RCC 7860 (cell line): ENCODE measurements at places on chromosomes 7 and 10.

GRCh38 chr10:99461230-99461629 lies 30.8 kb upstream of the GOT1 start:
- DNase-seq = peak; percentile 56

DNA sequence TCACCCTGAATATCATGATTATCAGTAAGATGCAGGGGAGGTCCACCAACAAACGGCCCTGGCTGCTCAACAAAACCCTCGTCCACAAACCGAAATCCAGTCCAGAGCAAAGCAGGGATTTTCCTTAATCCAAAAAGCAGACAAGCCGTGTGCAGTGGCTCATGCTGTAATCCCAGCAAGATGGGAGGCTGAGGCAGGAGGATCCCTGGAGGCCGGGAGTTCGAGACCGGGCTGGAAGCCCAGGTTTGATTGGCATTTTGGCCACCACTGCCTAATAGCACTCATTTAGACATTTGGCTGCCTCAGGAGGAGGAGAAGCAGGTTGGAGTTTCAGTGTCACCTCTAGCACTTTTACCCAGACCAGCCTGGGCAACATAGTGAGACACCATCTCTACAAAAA lies 562.0 kb upstream of the AUTS2 start:
- no peak for DNase-seq

- no peak for DNase-seq
These were observed 105.0 kb upstream of the VIPR2 start for GRCh38 chr7:159249671-159250070.

DNA sequence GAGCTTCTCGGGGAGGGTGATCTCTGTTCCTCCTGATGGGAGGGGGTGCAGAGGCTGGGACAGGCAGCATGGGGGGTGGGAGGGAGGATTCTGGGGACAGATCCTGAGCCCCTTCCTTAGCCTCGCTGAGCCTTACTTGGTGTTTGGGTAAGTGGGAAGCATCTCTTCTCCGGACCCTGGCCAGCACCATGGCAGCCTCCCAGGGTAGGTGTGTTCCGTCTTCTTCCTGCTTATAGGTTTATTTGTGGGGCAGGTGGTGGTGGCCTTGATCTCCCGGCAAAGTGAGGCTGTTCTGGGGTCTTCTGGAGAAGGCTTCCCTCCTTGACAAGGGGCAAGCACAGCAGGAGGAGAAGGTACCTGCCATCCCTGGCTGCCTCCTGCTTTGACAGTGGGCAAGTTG lies 226.9 kb downstream of the GLRX3 start:
- no peak for DNase-seq

GRCh38 chr10:7861509-7862120 lies 43.3 kb downstream of the TAF3 start:
- DNase-seq = no peak

- DNase-seq = no peak
These were observed 53.4 kb upstream of the SLC35B4 start for GRCh38 chr7:134370135-134370534.

- DNase-seq = no peak
These were observed 8.8 kb downstream of the PODXL start for GRCh38 chr7:131547589-131547988.

DNA sequence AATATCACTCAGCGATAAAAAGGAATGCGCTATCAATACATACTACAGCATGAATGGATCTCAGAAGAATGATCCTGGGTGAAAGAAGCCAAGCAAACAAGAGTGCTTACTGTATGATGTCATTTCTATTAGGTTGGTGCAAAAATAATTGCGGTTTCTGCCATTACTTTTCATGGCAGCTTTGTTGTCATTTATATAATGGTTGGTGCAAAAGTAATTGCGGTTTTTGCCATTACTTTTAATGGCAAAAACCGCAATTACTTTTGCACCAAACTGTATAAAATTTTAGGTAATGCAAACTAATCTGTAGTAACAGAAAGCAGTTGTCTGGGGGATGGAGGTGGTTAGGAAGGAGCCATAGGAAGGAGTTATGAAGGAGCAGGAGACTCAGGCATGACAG lies 318.3 kb upstream of the ZMIZ1 start:
- no peak for DNase-seq

- DNase-seq = peak; percentile 49
These were observed 21.0 kb upstream of the GNA12 start for GRCh38 chr7:2864999-2865670.

- no peak for DNase-seq
These were observed 76.1 kb upstream of the INSIG1 start for GRCh38 chr7:155221547-155221946.

GRCh38 chr7:75734586-75735458 lies 3.9 kb downstream of the HIP1 start:
- no peak for DNase-seq

- no peak for DNase-seq
These were observed 59.2 kb downstream of the PUS7 start for GRCh38 chr7:105462765-105463420.

DNA sequence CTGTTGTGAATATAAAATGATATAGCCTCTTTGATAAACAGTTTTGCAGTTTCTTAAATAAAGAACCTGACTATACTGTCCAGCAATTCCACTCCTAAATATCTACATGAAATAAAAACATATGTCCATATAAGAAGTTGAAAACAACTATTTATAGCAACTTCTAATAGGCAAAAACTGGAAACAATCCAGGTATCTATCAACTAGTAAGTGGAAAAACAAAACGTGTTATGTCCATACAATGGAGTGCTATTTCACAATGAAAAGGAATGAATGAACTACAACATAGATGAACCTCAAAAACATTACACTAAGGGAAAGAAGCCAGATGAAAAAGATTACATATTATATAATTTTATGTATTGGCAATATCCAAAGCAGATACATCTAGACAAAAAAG lies 268.9 kb downstream of the CSTF2T start:
- DNase-seq = no peak

- no peak for DNase-seq
These were observed 25.4 kb downstream of the PDGFA start for GRCh38 chr7:494259-494687.

- DNase-seq = no peak
These were observed 92.6 kb downstream of the JAZF1 start for GRCh38 chr7:28088032-28088431.

DNA sequence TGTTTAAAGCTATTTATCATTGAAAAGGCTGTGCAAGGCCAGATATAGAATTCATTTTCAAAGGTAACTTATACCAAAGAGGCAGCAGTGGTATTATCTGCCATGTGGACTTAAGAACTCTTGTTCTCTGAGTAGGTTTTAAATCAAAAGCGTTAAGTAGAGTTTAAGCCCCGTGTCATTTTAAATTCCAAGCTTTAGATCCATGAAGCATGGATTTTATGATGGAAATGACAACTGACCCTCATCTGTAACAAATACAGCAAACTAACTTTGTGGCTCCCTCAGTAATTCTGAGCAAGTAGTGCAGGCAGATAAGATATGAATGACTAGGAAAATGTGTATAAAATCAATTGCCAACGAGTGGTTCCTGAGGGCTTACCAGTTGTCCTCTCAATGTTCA lies 247.0 kb downstream of the WDR11 start:
- DNase-seq = no peak

DNA sequence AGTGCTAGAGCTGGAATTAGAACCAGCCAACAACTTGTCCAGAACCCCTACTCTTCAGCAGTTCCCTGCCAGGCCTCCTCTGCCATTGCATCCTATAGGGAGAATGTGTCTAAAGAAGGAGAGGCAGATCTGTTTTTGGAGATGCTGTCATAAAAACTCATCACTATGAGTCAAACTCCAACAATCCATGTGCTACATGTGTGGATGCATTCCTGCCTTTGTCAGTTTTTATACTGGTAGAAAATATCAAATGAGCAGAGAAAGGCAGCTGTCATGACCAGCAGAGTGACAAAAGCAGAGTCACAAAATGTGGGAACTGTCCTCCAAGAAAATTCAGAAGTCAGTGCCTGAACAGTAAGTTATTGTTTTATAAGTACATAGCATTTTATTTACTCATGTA lies 93.0 kb downstream of the ABLIM1 start:
- peak; percentile 18 for DNase-seq

DNA sequence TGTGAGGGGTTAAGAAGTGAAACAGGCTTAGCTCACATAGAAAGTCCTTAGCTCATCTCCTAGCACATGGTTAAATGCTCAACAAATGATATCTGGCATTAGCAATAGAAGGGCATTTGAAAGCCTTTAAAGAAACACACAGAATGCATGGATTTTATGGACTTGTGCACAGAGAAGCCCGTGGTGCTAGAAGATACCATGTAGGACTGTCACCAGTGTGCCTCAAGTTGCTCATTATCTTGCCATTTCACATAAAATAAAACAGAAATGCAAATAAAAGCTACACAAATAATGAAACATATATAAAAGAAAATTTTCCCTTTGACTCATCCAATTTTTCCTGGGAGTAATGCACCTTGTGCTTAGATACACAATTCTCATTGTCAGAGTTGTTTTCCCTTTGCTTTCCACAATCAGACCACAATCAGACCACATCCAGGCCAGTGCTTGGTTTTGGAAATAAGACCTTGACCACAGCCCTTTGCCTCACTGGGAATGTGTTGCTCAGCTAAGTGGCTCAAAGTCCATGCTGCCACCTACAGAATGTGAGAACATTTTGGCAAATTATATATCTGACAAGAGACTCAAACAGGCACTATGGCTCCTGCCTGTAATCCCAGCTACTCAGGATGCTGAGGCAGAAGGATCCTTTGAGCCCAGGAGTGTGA lies 9.5 kb upstream of the WDR11 start:
- DNase-seq = no peak

DNA sequence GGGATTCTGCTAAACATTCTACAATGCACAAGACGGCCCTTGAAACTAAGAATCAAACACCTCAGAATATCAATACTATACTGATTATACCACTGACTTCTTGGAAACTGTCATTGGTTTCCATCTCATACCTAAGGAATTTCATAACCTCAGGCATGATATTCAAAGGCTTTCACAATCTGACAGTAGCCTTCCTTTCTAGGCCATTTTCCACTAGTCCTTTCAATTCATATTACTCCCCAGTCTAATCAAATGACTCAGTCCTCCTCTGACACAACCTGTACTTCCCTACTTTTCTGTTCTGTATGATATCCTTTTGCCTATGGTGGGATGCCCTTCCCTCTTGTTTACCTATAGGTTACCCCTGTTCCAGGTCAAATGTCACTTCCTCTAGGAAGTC lies 48.3 kb downstream of the CSTF2T start:
- DNase-seq = no peak

DNA sequence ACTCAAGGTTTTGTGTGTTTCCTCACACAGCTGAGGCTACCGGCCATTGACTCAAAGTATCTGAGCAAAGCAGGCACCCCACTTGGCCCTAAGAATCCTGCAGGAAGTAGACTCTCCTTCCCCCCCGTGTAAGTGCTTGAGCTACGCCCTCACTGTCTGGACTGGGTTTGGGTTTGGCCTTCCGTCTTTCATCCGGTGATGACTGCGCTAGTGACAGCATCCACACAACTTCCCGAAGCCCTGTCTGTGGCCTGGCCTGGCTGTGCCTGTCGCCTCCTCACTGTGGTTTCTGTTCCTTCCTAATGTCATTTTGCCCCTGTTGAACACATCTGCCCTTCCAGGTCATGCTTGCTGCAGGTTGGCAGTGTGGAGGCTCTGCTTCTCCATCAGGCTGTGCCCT lies 14.5 kb downstream of the C7orf57 start:
- DNase-seq = no peak

DNA sequence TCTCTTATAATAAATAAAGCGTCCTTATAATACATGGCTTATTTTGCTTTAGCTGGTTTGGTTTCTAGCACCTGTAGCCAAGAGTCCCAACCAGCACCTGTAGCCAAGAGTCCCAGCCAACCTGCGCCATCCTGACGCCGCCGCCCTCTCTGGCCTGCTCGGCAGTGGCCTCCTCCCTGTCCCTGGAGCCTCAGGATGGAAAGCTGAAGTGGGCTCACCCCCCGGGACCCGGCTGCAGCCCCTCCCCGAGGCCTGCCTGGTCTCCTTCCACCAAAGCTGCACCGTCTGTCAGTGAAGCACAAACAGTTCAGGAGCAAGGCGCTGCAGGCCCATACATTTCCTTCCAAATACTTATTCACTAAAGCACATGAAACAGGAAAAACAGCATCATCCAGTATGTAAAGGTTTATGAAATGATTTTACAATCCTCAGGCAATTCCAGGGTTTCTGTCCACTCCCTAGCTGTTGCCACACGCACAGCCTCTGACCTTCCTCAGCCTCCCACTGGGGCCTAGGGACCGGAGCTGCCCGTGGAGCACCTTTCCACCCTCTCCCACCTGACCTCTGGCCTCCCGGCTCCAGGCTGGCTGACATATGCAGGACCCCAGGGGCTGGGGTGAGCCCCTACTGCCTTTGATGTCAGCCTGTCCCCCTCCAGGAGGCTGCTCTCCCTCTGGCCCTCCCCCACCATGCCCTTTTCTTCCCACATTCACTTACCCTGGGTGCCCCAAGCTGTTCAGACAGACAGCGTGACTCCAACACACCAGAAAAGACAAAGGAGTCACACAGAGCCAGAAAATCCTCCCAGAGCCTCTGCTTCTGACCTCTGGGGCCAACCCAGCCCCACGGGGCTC lies 149.6 kb upstream of the PPP2R2D start:
- DNase-seq = no peak

- no peak for DNase-seq
These were observed 754 bp downstream of the SEMA3D start for GRCh38 chr7:85186083-85186520.

DNA sequence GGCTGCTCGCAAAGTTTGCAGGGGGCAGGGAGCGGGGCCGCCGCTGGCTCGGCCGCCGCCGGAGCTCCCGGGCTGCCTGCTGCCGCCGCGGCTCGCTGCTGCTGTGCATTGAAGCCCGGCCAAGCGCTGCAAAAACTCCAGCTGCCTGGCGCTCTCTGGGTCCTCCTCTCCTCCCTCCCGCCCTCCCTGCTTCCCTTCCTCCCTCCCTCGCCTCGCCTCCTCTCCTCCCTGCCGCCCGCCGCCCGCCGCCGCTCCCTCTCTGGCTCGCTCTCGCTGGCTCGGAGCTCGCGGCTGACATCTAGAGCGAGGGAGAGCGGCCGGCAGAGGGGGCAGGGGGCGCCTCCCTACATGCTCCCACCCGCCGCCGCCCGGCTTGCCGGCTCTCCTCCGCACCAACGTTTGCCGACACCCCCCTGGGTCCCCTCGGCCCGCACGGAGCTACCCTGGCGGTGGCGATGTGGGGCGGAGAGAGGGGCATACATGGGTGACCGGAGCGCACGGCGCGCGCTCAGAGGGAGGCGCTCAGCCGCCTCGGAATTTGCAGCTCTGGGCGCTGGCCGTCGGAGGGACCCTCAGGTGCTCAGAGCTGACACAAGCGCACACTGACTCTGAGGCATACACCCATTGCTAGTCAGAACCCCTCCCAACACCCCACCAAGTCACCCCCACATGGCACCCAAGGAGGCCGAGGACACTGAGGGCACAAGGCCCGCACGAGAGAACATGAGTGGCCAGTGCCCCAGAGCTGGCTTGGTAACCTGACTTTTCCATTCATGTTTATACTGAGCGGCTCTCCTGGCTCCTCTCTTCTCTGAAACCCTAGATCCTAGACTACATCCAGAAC lies 1.2 kb upstream of the PLXNA4 start:
- no peak for DNase-seq
